Activated CD4-positive, CD25-positive, alpha-beta regulatory T cell (primary cell): ENCODE measurements at places on chromosomes 16 and 17.
A peak's percentile ranks its signal among the peaks of the same experiment; 100 is the strongest.

DNA sequence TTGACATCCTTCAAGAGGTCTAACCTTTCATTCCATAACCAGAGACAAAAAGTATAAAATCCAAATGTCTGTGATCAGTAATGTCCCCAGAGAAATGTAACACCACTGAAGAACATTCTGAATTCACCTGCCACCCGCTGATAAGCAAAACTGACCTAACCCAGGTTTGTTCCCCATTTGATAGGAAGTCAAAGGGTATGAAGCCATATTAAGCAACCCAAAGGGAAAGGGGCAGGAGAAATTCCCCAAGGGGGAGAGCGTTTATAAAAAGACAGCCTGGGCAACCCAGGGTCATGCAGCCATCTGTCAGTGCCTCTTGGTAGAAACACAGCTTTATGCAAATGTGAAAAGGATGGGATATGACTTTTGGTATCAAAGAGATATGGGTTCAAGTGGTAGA, 30.7 kb upstream of the PIK3R6 start:
- no peak for DNase-seq

DNA sequence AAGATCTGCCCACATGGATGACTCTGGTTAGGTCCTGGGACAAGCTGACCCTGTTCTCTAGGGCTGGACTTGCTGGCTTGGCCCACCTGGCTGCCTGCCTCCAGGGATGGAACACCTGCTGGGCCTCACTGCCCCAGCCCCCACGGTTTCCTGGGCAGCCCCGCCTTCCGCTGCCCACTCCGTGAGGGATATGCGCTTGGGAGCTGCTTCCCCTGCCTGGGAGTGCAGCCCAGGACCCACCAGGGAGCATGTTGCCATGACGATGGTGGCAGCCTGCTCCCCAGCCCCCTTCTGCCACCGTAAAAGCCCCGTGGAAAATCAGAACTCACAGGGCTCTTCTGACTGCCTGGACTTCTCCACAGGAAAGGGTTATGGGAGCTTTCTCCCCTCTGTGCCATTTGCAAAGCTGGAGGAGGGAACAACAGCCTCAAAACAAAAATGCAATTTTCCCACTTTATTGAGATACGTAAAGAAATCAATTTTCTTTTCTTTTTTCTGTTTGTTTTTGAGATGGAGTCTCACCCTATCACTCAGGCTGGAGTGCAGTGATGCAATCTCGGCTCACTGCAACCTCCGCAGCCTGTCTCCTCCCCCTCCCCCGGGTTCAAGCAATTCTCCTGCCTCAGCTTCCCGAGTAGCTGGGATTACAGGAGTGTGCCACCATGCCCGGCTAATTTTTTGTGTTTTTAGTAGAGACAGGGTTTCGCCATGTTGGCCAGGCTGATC, 18.0 kb upstream of the GAS7 start:
- DNase-seq, result no peak

GRCh38 chr16:25707982-25708583, 16.3 kb downstream of the HS3ST4 start:
- DNase-seq, result no peak

GRCh38 chr16:83602761-83603722, 204.7 kb upstream of the HSBP1 start:
- no peak for DNase-seq

DNA sequence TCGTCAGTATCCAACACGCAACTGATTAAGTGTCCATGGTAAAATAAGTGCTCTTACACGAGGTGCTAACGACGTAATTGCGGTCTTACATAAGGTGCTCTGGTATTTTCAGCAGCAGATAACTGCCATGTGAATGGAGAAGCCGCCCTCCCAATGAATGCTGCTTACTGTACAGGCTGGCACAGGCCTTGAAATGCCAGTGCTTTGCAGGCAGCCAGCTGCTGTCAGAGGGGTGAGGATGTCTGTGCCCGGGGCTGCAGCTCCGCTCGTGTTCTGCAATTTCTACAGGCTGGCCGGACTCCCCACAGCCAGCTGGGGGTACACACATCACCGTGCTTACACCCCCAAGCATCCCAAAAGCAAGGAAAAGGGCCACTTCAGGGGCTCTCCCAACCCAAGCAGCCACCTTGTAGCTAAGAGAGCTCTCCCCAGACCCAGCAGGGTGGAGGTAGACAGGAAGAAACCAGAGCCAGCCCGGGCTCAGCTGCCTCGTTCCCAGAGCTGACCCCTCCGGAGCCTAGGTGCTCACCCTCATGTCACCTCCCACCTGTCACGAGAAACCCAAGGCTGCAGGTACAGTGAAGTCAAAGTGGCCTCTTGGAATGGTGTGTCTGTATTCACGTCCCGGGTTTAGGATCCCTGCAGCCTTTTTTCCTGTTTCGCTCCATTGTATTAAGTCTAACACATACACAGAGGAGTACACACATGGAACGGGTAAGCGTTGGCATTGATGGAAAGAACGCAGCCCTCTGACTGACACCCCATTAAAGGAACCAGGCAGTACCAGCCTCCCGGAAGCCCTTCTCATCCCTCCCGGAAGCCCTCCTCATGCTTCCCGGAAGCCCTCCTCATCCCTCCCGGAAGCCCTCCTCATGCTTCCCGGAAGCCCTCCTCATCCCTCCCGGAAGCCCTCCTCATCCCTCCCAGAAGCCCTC, 27.2 kb upstream of the RPH3AL start:
- no peak for DNase-seq

- no peak for DNase-seq
Measured at GRCh38 chr17:69608808-69609472, 194.4 kb downstream of the MAP2K6 start.

DNA sequence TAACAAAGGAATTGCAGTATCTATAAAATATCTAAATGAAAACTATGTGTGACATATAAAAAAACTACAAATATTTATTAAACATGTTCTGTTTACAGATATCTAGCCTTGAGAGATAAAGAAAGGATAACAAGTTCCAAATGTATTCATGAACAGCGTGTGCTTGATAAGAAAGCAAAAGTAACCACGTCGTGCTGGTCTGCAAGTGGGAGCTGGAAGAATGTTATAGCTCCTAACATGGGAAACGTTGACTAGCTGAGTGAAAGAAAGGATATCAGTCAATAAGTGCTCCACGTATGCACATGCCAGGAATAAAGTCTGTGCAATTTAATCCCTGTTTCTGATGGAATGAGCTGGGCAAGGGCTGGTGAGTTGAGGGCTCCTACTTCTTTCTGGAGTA, 71.2 kb upstream of the CDYL2 start:
- no peak for DNase-seq

DNA sequence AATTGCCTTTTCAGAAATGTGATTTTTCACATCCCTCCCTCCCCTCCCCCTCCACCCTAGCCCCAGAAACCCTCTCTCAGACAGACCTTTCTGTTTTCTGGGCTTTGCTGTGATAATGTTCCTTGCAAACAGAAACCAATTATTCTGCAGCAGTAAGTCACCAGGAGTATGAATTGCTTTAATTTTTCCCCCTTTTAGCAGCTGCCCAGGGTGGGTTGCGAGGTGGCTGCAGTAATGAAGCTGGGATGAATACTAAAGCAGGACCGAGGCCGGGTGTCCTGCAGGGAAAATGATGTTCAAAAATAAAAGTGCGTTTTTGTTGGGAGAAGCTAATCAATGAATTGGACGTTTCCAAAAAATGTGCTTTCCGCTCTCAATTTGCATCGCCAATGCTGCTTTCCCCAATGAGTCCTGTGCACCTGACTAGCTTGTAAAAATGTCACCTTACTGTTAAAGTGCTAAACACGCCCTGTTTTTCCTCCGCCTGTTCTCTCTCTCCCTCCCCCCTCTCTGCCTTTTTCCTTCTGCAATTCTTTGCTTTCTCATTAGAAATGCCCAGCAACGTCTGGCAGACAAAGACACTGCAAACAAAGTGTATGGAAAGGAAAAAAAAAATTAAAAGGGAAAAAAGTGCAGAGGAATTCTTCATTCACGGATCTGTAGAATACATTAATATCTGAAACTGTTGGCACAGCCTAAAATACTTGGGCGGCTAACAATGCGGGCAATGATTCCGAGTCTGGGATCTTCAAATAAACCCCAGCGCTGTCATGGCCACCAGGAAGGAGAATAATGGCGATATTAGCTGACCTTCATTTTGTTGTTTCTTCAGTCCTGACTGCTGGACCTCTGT, 244.1 kb downstream of the STX8 start:
- no peak for DNase-seq

DNA sequence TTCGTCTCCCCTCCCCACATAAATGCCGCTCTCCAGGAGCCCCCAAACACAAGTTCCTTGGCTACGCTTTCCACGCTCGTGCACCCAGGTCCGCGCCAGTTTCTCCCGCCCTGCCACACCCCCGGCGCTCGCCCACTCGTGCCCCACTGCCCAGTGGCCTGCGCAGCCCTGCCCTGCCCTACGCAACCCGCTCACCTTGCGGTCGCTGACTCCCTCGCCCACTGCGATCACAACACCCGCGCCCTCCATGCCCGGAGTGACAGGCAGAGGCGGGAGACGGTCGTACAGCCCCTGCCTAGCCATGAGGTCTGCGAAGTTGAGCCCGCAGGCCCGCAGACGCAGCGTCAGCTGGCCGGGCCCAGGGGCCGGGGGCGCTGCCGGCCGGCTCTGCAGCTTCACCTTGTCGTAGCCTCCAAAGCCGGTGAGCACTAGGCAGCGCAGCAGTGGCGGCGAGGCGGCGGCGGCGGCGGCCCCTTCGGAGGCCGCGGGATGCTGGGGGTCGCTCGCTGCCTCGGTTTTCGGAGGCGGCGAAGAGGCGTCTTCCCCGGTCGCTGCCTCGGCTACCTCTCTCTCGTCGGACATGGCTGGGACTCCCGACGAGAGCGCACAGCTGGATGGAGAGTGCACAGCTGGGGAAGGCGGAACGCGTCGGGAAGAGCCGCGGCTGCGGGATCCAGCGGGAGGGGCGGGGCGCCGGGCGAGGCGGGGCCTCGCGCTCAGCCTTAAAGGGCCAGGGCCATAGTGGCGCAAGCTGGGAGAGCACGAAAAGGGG, at the start of gene VAT1:
Gene VAT1 (minus strand): TSS at position 645 of the 772 bp plus-strand sequence. CDS start 63 bp downstream, at position 582.
- peak; percentile 36 for DNase-seq

- DNase-seq, result no peak
Measured at GRCh38 chr16:8740775-8741355, 56.6 kb downstream of the TMEM186 start.

GRCh38 chr16:3400779-3401688, at the start of the genes ZNF174 and ZSCAN32:
Gene ZNF174, plus strand, starts transcription at chr16:3401215. Its CDS starts 790 bp downstream, at chr16:3402005.
Gene ZSCAN32, minus strand, starts transcription at chr16:3401004. Its CDS starts 3,447 bp downstream, at chr16:3397557.
- peak; percentile 98 for DNase-seq
